Smooth muscle cell of bladder (primary cell): ENCODE measurements at places on chromosomes 4 and X. TPM values are rescaled to one million over a fixed set of nuclear protein-coding genes. Genes with fewer than 3 reads are reported as not detected.

The CD38 gene
- under 0.01 and 0.14 TPM in 2 replicates for total RNA-seq

The ATP2B3 gene
- total RNA-seq: under 0.01 TPM in 1 of 2 replicates, not detected in the other

The GPR82 gene
- not detected in 2 replicates for total RNA-seq

The WAS gene
- total RNA-seq: 0.09 TPM in 1 of 2 replicates, not detected in the other

The USP17L19 gene
- total RNA-seq: not detected in 2 replicates

The NOP14 gene
- total RNA-seq: 17.4 and 20.9 TPM in 2 replicates

The FAM9B gene
- not detected in 2 replicates for total RNA-seq

The GSX2 gene
- not detected in 2 replicates for total RNA-seq

The SERPINA7 gene
- not detected in 2 replicates for total RNA-seq

The MAGEA11 gene
- under 0.01 and 0.09 TPM in 2 replicates for total RNA-seq

The OTC gene
- total RNA-seq: not detected in 2 replicates

The REELD1 gene
- total RNA-seq: not detected in 2 replicates

The NAP1L3 gene
- total RNA-seq: 1.6 and 2.9 TPM in 2 replicates

The GPR173 gene
- 1.6 and 1.7 TPM in 2 replicates for total RNA-seq

The ASB12 gene
- total RNA-seq: not detected in 2 replicates

The BEND2 gene
- total RNA-seq: not detected in 2 replicates

The RPS6KA6 gene
- total RNA-seq: 12.7 and 15.9 TPM in 2 replicates

The MPC1L gene
- total RNA-seq: not detected in 2 replicates

The ANKRD50 gene
- 24.2 and 42.8 TPM in 2 replicates for total RNA-seq

The ADAMTS3 gene
- total RNA-seq: 2.5 and 3.8 TPM in 2 replicates

The CFP gene
- 0.14 and 0.46 TPM in 2 replicates for total RNA-seq

The BCORL1 gene
- 1.1 and 1.7 TPM in 2 replicates for total RNA-seq

The MMRN1 gene
- 0.14 and 0.28 TPM in 2 replicates for total RNA-seq

The TBC1D19 gene
- total RNA-seq: 45.3 and 50.1 TPM in 2 replicates
